ENCODE measurements at places on chromosomes 4 and X. TPM values are rescaled to one million over a fixed set of nuclear protein-coding genes. Genes with fewer than 3 reads are reported as not detected.

DNA sequence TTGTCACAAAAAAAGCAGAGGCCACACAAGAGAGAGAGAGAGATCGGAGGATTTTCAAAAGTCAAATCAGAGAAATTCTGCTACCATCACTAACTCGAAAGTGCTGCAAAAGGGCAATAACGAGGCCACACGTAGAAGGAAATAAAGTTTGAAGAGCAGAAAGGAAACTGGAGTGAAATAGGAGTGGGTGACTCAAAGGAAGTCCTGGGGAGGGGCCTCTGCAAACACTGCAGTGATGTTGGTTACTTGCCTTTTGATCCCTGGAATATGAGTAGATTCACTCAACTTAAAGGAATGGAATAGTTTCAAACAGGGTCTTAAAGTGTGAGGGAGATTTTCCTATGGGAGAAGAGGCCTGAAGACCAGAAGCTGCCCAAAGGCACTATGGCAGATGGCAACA, 663.4 kb upstream of the LCORL start:
- no peaks in the 10 kb centered on the region for H3K27me3 ChIP-seq
- no peaks in the 10 kb centered on the region for H3K4me1 ChIP-seq
- no peak overlapping the region for H3K27ac ChIP-seq
- H3K36me3 ChIP-seq, result no peaks in the 10 kb centered on the region
- no peak overlapping the region for H3K4me3 ChIP-seq
- DNase-seq, result no peak

- H3K27ac ChIP-seq, result no peak overlapping the region
- H3K4me1 ChIP-seq, result peaks cover 12% of the 10 kb centered on the region
- no peak overlapping the region for H3K4me3 ChIP-seq
- DNase-seq, result peak; percentile 39
- no peaks in the 10 kb centered on the region for H3K27me3 ChIP-seq
- peaks cover 43% of the 10 kb centered on the region for H3K36me3 ChIP-seq
Observed at GRCh38 chr4:8291701-8292477, 22.3 kb downstream of the HTRA3 start.

- no peak for DNase-seq
- H3K36me3 ChIP-seq, result no peaks in the 10 kb centered on the region
- no peak overlapping the region for H3K27ac ChIP-seq
- no peaks in the 10 kb centered on the region for H3K27me3 ChIP-seq
Observed at GRCh38 chr4:111633663-111634266, 511.5 kb upstream of the FAM241A start.

- no peak overlapping the region for H3K4me3 ChIP-seq
- no peak overlapping the region for H3K27ac ChIP-seq
- no peaks in the 10 kb centered on the region for H3K4me1 ChIP-seq
Observed at GRCh38 chr4:98720871-98721480, 62.6 kb upstream of the TSPAN5 start.

GRCh38 chr4:81031796-81032551, 1.5 kb downstream of the BMP3 start:
- H3K27ac ChIP-seq, result no peak overlapping the region
- H3K4me1 ChIP-seq, result peaks cover 7% of the 10 kb centered on the region
- DNase-seq, result no peak
- H3K27me3 ChIP-seq, result peaks cover 60% of the 10 kb centered on the region
- no peaks in the 10 kb centered on the region for H3K36me3 ChIP-seq

- H3K4me1 ChIP-seq, result peaks cover 5% of the 10 kb centered on the region
- no peaks in the 10 kb centered on the region for H3K36me3 ChIP-seq
- no peak for DNase-seq
- H3K27ac ChIP-seq, result no peak overlapping the region
Observed at GRCh38 chr4:6771229-6771671, 11.3 kb upstream of the KIAA0232 start.

GRCh38 chr4:160498211-160498610, 1395.3 kb downstream of the RAPGEF2 start:
- H3K27ac ChIP-seq, result no peak overlapping the region
- H3K27me3 ChIP-seq, result no peaks in the 10 kb centered on the region

DNA sequence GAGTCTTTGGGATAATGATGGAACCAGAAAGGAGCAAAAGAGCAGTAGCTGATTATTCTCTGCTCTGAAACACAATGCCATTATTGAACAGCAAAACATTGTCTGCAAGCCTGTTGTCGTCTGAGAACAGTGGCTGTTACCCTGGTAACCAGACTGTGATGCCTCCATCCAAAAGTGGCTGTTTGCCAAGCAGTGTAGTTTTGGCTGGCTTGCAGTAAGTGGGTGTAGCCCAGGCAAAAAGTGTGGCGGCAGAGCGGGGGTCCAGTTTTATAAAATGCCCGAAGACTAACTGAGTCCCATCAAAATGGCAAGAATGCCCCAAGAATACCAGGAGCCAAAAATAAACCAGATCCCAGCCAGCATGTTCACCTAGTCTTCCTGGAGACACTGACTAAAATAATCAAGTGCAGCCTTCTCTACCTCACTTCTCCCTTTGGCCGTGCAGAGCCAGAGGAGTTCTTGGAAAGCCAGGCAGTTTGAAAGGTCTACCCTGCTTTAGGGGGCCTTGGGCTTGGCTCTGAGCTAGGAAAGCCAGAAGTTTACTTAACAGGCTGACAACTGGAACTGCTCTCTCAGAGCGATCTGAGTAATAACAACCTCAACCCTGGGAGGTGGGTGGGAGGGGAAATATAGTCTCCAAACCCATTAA, 2.6 kb downstream of the PLP1 start:
- no peaks in the 10 kb centered on the region for H3K4me1 ChIP-seq
- no peaks in the 10 kb centered on the region for H3K27me3 ChIP-seq
- DNase-seq, result no peak
- no peak overlapping the region for H3K27ac ChIP-seq
- no peak overlapping the region for H3K4me3 ChIP-seq
- H3K36me3 ChIP-seq, result no peaks in the 10 kb centered on the region

GRCh38 chr4:148030193-148030873, 298.4 kb downstream of the ARHGAP10 start:
- DNase-seq, result no peak
- no peak overlapping the region for H3K4me3 ChIP-seq
- H3K27me3 ChIP-seq, result no peaks in the 10 kb centered on the region
- no peaks in the 10 kb centered on the region for H3K36me3 ChIP-seq

TLR3 gene
- total RNA-seq, result 10.5 TPM

CXXC4 gene
- 1.2 TPM for total RNA-seq

TREX2 gene
- total RNA-seq, result 1.2 TPM

DCAF4L1 gene
- total RNA-seq, result 0.92 TPM

AMER1 gene
- total RNA-seq, result 5.2 TPM

IL13RA1 gene
- 45.2 TPM for total RNA-seq

YY2 gene
- total RNA-seq, result 5.7 TPM
